Esophagus mucosa (tissue), 1 donor: ENCODE measurements at places on chromosomes 3 and 15.

DNA sequence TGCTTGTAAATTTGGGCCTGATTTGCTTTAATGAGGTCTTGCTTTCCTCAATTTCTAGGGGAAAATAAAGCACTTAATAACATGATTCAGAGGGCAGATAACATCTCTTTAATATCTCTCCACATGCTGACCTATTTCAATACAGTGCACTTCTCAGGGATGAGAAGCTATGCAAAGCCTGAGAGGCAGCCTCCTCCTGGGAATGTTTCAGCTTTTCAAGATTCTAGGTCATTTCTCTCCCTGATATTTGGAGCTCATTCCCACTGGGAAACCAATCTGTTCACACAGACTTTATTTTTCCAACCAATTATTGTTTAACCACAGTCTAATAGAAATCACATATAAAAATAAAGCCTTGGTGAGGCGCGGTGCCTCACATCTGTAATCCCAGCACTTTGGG is 67.0 kb upstream of the LSAMP start:
- no peak for ATAC-seq

DNA sequence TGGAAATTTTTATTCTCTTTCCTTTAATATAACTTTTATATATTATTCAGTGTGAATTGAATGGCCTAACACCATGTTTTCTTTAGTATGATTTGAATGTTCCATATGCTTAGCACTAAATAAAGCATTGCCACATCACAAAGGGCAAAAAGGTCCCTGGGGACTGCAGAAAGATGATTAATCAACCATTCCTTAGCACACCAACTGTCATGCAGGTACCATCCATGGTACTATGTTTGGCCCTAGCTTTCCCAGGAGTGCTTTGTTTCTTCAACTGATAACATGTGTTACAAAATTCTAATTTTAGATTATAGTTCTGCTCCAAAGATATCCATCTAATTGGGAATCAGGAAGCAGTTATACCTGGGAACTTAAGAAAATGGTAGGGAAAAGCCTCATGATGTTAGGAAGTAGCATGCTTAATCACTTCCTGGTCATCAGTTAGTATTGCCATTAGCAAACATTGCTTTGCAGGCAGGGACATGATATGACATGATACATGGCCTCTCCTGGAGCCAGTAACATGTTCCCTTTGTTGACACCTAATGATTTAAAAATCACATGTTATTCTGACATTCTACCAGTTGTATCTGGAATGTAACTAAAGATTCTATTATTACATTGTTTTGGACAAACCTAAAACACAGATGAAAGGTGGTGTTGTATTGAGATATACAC is 712.6 kb upstream of the GBE1 start:
- ATAC-seq, result peak; percentile 66

GRCh38 chr15:29220852-29221251 is 48.8 kb downstream of the NSMCE3 start:
- ATAC-seq, result no peak

- no peak for ATAC-seq
Measured at GRCh38 chr15:81751816-81752545, 293.8 kb downstream of the MEX3B start.

DNA sequence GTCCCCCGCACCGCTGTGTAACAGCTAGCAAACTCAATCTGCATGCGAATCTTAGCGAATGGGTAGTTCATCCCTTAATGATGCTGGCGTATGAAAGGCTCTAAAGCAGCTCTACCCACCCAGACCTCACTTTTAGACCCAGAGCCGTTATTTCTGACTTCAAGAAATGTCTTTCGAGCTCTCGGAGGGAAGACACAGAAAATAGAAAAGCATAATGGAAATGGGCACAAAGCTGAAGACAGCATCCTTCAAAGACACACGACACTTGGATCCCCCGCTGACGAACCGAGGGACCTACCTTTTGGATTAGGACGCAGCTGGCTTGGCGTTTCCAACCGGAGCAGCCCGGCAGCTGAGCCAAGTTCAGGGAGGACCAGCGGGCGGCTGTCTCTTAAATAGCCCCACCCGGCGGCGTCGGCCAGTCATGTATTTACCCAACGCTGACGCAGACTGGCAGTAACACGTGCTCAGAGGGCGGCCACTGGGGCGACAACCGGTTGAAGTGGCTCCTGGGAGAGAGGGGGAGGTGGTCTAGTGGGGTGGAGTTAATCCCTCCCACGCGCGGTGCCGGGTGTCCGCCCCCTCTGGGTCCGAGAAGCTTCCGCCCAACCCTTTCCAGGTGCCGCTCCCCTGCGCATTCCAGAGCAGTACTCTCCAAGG is 1.5 kb downstream of the CCK start:
- peak; percentile 68 for ATAC-seq

DNA sequence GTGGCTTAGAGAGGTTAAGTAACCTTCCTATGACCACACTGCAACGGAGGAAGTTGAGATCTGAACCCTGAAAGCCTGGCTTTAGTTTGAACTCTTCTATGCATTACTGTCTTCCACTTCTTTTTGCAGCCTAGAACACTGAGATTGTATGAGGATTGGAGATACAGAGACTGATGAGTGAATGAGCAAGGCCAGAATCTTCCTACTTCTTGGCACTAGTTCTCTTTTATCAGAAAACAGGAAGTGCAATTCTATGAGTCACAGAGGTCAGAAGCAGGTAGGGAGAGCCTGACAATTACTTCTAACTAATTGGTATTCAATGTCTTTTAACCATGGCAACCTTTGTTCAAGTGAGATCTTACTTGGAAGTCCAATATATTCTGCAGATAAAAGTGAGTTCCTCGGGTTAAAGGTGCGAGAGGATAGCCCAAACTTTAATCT is 219.0 kb downstream of the SHQ1 start:
- peak; percentile 38 for ATAC-seq

DNA sequence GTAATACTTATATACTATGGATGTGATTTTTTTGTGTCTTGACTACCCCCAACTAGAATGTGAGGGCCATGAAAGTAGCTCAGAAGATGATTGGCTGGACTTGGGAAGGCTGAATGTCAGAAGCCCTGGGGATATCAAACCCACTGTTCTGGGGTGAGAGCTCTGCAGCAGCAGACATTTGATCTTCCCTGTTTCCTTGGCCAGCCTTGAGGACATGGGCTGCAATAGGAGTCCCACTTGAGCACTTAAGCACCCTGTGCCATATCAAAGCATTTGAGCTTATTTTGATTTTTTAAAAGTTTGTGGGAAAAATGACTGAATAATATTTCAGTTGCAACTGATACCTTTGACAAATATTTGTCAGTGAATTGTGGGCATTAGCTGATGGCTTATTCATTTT is 21.7 kb downstream of the GTF2E1 start:
- no peak for ATAC-seq

DNA sequence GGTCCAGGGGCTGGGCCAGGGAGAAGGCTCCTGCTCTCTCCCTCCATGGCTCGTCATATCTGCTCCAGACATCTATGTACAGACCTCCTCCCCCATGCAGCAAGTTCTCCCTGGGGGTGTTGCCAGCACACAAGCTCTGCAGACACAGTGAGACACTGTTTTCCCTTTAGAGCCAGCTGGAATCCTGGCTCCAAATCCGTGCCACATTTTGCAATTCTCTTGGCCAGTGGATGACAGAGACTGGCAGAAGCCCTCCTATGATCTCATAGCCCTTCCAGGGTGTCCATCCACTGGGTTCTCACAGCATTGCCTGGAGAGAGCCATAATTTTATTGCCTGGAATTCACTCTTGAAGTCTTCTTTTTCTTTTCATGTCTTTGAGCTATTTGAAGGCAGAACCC is 203.9 kb downstream of the TLE3 start:
- no peak for ATAC-seq

DNA sequence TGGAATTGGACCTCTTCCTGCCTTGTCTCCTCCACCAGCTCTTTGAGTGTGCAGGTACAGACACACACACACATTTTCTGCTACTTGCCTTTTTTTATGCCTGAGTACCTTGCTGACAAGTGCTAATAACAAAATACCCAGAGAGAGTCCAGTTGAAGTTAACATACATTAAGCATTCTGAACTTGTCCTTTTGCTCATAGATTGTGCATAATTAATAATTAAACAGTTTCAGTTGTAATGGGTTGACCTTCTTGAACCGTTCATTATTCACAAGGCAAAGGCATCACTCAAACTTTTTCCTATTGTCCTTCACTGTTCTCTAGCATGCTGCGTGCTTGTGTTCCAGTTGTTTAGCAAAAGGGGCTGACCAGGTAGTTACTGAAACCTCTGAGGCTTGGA is 59.6 kb upstream of the SKOR1 start:
- no peak for ATAC-seq

DNA sequence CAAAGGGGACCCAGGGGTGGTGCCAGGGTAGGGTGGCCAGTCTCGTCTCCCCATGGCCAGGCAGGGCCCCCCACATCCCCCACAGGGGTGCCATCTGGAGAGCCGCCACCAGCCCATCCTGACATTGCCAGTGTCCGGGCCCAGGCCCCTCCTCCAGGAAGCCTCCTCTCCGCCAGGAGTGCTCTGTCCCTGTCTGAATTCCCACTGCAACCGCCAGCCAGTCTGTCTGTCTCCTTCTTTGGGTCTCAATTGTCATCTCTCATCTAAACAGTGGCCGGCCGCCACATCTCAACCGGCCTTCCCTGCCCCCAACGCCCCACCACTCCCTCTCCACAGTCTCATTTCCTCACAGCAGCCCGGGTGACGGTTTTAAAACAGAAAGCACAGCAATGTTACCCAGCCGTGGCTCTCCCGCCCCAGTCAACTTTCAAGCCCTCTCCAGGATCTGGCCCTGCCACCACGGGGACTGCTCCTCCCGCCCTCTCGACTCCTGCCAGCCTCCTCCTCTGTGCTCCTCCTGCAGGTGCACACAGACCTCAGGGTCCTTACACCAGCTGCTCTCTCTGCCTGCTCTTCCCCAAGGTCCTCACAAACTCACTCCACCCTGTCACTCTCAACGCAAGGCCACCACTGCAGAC is 57.0 kb downstream of the IQSEC1 start:
- peak; percentile 3 for ATAC-seq

DNA sequence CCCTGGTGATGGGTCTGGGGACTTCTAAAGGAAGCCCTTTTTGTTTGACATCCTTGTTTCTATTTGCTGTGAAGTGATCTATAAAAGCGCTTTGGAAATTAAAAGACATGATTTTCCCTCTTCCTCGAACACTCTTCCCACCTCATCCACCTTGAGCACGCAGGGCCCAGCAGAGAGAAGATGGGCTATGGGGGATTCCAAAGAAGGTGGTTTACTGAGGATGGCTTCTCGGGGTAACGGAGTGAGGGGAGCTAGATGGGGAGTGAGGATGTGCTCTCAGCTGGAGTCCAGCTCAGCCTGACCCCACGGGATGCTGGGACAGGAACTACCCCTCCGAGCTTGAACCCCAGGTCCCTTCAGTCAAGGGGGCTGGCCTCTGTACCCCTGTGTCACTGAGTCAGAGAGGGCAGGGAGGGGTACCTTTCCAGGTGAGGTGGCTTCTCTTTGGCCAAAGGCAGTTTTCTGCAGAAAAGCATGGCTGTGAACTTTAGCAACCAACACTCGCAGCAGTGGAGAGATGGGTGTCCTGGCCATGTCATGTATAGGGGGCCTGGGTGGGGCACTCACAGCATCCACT is 180.7 kb upstream of the SMAD3 start:
- no peak for ATAC-seq

DNA sequence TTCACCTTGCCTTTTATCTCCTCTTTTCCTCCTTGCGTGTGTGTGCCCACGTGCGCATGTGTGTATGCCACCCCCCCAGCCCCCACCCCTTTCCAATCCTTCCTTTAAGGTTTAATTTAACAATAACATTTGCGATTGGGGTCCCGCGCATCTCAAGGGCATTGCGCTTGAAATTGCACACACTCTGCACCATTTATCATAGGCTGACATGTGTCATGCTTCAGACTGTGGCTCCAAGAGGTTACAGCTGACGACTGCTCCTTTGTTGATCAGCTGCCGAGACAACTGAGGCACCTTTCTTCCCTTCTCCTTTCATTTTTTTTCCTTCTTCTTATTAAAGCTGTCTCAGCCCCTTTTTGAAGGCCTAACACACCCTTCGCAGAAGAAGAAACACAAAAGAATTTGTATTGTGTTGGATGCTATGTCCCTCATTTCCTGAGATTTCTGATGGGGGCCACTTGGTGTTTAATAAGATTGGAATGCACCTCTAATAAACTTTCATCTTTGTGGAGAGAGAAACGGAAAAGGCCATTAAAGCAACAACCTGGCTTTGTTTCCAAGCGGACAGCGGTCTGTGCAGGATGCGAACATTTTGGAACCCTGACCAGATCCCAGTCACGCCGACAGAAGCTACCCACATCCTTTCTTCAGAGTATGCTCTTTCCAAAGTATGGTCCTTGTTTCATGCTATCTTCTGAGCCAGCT is 470.1 kb downstream of the MCTP2 start:
- no peak for ATAC-seq

GRCh38 chr3:141625506-141625905 is 112.6 kb upstream of the RNF7 start:
- peak; percentile 17 for ATAC-seq

- ATAC-seq, result no peak
Measured at GRCh38 chr15:37339856-37340255, 239.5 kb upstream of the MEIS2 start.

DNA sequence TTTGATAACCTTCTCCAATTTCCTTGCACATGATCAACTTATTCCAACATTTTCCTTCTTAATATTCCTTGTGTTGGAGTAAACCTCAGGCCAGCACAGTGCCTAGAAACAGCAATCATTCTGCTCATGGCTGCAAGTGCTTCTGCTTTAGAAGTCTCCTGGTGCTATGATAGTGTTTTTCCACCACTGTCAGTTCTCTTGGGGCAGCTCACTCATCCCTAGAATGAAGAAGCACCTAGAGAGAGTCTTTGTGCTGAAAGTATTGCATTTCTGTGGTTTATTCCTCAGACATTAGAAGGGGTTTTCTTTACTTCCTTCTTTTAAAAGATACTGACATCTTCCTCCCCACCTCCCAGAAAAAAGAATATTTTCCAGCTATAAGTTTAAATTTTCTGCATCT is 183.5 kb downstream of the RYR3 start:
- no peak for ATAC-seq

DNA sequence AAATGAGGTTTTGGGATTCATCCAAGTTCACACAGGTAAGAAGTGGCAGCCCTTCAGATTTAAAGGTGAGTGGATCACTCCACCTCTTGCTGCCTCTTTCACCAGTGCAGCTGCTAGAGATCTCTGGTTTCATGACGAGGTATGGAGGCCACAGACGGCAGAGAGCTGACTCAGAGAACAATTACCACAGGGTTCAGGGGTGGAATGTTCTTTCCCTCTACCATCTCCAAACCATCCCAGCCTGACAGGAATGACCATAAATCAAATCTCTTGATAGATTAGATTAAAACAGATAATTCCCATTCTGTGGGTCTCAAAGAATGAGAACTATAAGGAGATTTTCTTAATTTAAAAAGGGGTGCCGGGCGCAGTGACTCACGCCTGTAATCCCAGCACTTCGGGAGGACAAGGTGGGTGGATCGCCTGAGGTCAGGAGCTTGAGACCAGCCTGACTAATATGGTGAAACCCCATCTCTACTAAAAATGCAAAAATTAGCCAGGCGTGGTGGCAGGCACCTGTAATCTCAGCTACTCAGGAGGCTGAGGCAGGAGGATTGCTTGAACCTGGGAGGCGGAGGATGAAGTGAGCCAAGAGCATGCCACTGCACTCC is 174.2 kb upstream of the ATP11B start:
- ATAC-seq, result peak; percentile 90
